ENCODE measurements at places on chromosomes 5 and 9.

GRCh38 chr5:175892015-175892800 is 20.8 kb downstream of the CPLX2 start:
- DNase-seq = no peak

- no peak for DNase-seq
These were observed 15.3 kb upstream of the F2RL2 start for GRCh38 chr5:76638479-76638878.

GRCh38 chr5:146208916-146209522 is 5.6 kb downstream of the RBM27 start:
- no peak for DNase-seq

DNA sequence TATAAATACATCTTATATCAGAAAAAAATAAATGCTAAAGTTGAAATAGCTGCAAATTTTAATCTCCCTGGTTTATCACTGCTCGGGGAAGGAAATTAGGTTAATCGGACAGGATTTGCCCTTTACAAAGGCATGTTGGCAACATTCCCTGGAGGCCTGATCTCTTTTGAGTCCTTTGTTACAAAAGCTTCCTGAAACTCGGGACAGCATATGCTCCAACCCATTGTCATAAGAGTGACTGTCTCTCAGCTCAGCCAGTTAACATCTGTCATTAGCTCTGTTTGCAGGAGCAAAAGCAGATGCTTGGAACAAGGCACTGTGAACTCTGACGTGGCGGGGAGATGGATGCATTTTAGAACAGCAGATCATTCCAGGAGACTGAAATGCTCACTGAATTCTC is 80.6 kb downstream of the MYO10 start:
- peak; percentile 68 for DNase-seq

DNA sequence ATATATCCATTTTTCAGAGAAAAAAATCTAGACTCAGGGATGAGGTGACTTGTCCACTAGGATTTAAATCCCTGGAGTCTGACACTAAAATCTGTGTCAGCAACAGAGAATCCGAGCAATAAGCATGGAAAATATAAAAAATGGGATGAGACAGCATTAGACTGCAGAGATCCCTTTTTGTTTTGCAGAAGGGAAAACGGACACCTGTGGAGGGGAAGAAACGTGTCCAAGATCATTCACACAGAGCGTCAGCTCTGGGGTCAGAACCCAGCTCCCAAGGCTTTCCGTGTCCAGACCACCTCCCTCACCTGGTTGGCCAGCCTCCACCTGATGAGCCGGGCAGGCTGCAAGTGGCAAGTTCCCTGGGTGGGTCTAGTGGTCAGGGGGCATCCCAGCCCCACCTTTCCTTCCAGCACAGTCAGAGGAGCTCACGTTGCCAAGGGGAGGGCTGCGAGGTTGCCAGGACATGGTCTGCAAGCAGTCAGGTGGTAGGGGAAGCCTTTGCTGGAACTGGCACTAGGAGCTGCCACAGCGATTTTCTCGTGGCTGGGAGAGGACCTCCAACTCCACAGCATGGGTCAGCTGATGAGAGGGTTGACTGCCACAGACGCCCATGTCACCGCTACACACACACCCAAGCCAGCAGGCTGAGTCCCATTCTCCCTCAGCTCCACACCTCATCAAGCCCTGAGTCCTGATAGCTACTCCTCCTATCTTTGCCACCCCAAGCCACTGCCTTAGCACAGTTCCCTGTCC is 65.9 kb upstream of the CPLX2 start:
- DNase-seq = no peak

DNA sequence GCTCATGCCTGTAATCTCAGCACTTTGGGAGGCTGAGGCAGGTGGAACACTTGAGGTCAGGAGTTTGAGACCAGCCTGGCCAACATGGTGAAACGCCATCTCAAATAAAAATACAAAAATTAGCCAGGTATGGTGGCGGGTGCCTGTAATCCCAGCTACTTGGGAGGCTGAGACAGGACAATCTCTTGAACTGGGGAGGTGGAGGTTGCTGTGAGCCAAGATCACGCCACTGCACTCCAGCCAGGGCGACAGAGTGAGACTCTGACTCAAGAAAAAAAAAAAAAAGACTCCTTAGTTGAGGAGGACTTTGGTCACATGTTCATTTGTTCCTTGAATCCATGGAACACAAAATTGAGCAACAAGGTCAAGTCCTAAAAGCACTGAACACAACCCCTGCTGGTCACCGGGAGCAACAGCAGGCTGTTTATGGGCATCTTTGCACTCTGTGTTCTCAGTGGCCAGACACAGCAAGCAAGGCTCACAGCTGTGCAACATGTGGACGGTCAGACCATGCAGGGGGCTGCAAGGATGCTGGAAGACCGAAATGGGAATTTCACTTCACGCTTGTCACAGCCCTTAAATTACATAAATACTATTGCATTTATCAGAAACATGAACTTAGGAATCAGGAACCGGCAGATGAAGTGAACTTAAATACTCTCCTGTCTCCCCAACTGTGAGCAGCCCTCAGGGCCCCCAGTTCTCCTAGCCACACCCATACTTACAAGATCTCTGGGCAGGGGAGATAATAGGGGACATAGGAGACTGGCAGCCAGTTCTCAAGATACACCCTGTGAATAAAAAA is 2.8 kb downstream of the GBGT1 start:
- peak; percentile 86 for DNase-seq

Measured in fibroblast of mammary gland (primary cell).